ENCODE measurements at places on chromosomes 1 and 21.

DNA sequence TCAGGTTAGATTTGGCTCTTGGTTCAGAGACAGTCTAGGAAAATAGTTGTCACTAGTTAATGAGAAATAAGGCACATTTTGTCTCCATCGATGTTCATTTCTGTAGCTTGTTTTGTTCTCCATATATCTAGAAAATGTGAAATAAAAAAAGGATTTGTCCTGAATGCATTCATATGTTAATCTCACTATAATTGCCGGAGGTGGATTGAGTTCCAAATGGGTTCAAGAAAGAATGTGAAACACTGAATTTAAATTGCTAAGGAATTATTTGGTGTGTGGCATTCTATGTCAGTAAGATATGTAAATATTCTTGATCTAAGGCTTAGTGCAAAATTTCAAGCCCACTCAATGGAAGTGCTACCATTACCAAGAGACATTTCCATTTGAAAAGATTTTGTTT, 176.7 kb downstream of the LRRC7 start:
- DNase-seq = no peak
- H3K27me3 ChIP-seq = no peaks in the 10 kb centered on the region
- no peaks in the 10 kb centered on the region for H3K36me3 ChIP-seq
- H3K4me1 ChIP-seq = no peaks in the 10 kb centered on the region
- no peak overlapping the region for H3K4me3 ChIP-seq

GRCh38 chr1:225299624-225300023, 128.2 kb downstream of the LBR start:
- H3K4me3 ChIP-seq = no peak overlapping the region
- H3K27ac ChIP-seq = no peak overlapping the region
- H3K36me3 ChIP-seq = no peaks in the 10 kb centered on the region
- no peaks in the 10 kb centered on the region for H3K27me3 ChIP-seq

DNA sequence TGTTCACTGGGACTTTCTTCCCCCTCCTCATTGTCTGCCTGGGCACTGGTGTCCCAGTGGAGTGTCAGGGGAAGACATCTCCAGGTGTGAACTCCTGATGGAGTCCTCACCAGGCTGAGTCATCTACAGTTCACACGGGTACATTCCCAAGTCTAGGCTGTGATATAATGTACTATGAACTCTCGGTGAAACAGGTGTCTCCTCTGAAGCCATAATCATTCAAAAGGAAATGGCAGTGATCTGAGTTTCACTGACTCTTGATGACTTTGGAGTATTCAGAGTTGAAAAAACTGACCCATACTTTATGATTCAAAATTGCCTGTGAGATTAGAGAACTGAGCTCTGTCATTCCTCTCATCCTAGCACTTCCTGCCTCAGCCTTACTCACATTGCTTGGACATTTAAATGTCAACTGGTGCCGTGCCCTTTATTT, 9.1 kb downstream of the LAMC2 start:
- H3K27ac ChIP-seq = no peak overlapping the region
- H3K4me1 ChIP-seq = peaks cover 12% of the 10 kb centered on the region
- no peak overlapping the region for H3K4me3 ChIP-seq
- peaks cover 14% of the 10 kb centered on the region for H3K27me3 ChIP-seq

GRCh38 chr1:33004613-33005012, 32.1 kb downstream of the AK2 start:
- peak overlapping the region; percentile 44 for H3K27ac ChIP-seq
- no peak overlapping the region for H3K4me3 ChIP-seq
- no peaks in the 10 kb centered on the region for H3K27me3 ChIP-seq

Measured in activated T-helper 2 cell treated with anti-CD3 and anti-CD28 coated beads, Interferon-gamma antibody, Interleukin-2, Interleukin-4, amounts not matched to agents 10 μg/mL and 5 μg/mL and 100 μg/mL, durations not matched to agents 14 hours and 24 hours and 36 hours (primary cell).